ENCODE measurements at places on chromosomes 2 and 18. TPM values are rescaled to one million over a fixed set of nuclear protein-coding genes. Genes with fewer than 3 reads are reported as not detected.

Gene ASPRV1
- total RNA-seq: 0.11 TPM

Gene ANKRD62
- total RNA-seq: not detected

Gene UNC80
- not detected for total RNA-seq

Gene FBXO15
- 1.1 TPM for total RNA-seq

Gene COMMD1
- total RNA-seq: 44.5 TPM

Gene DPYSL5
- total RNA-seq: not detected

Gene CFAP221
- not detected for total RNA-seq

Gene CLHC1
- 11.5 TPM for total RNA-seq

Gene DNAJC5G
- not detected for total RNA-seq

Gene FBXO41
- 2.1 TPM for total RNA-seq

Gene SLC25A52
- not detected for total RNA-seq

Gene RELCH
- 43.0 TPM for total RNA-seq

Gene SLC16A14
- total RNA-seq: 2.2 TPM

Gene HNMT
- total RNA-seq: 61.4 TPM

Gene KCNS3
- 9.6 TPM for total RNA-seq

Gene LDLRAD4
- total RNA-seq: 0.22 TPM

Gene TCF23
- total RNA-seq: not detected

Gene BMP10
- total RNA-seq: not detected

Gene DES
- 858 TPM for total RNA-seq

Gene ZNF236
- 10.5 TPM for total RNA-seq

Gene ERBB4
- under 0.01 TPM for total RNA-seq

Gene SPAG16
- total RNA-seq: 14.9 TPM

Gene TLX2
- not detected for total RNA-seq

Gene HRH4
- total RNA-seq: 0.12 TPM

Gene MAP3K19
- not detected for total RNA-seq

Gene CD8A
- total RNA-seq: not detected

Gene CASP10
- 4.5 TPM for total RNA-seq

Gene POTEI
- not detected for total RNA-seq

Gene TMEM163
- not detected for total RNA-seq

Gene REG1A
- not detected for total RNA-seq

Gene MALL
- 18.1 TPM for total RNA-seq

Gene DSG1
- not detected for total RNA-seq

Gene STPG4
- 0.12 TPM for total RNA-seq

Gene ZSWIM2
- total RNA-seq: 0.62 TPM

Gene LRRC30
- total RNA-seq: not detected

Gene E2F6
- total RNA-seq: 13.8 TPM

Gene CRYGD
- total RNA-seq: not detected

Gene MYO3B
- total RNA-seq: under 0.01 TPM

Gene FZD7
- 33.4 TPM for total RNA-seq

Gene STK16
- total RNA-seq: 48.9 TPM

Gene ARHGAP15
- not detected for total RNA-seq

Gene TBR1
- total RNA-seq: not detected

Gene AQP12A
- not detected for total RNA-seq

Gene PPM1G
- 77.2 TPM for total RNA-seq

Gene TTLL4
- 7.1 TPM for total RNA-seq

Gene SCG2
- 0.44 TPM for total RNA-seq

Gene RFTN2
- total RNA-seq: 4.2 TPM

Gene RAB6C
- under 0.01 TPM for total RNA-seq
